Sciatic nerve (tissue), 2 donors: ENCODE measurements at places on chromosomes 6 and 20. TPM values are rescaled to one million over a fixed set of nuclear protein-coding genes. Genes with fewer than 3 reads are reported as not detected.

- DNase-seq: no peak
Observed at GRCh38 chr6:26428206-26428605, 12.1 kb upstream of the BTN3A3 start.

UBD gene
- 4.1 TPM for total RNA-seq

- DNase-seq: no peak
Observed at GRCh38 chr6:87645080-87645479, 55.1 kb downstream of the ORC3 start.

PRND gene
- total RNA-seq: 0.62 TPM

DNA sequence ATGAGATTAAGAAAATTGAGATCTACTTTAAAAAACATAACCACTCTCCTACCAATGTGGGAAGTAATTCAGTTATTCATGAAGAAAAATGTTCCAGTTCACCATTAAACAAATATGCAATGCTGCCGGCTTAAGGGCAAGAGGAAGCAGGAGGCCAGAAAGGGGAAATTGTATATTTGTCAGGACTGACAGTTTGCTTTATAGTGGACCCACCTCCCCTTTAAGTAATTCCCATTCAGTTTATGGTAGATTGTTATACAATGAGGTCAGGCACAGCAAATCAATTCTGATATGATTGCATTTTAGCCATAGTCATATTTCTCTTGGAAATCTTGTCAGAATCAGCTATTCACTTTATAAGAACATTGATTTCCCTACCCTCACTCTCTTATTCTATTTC lies 547.8 kb downstream of the FRK start:
- DNase-seq: no peak

- DNase-seq: no peak
Observed at GRCh38 chr6:31243508-31243907, 28.4 kb downstream of the HLA-C start.

- DNase-seq: no peak
Observed at GRCh38 chr6:39416728-39417127, 94.2 kb upstream of the KCNK16 start.

DNA sequence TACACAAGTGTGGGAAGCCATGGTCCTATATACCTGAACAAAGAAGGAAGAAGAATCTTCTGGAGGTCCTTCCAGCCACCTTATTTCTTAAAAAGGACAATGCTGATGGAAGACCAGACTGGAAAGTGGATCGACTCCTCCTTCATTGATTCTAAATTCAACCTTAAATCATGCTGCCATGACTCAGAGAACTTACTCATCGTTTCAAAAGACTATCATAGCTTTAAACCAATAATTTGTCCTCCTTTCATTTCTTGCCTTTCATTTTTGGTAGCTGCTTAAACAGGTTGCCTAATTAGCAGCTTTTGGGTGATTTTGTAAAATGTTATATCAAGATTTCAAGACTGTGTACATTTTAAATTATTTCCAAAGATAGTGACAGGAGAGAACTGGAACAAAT lies 60.8 kb downstream of the RTN4IP1 start:
- DNase-seq: no peak

GRCh38 chr6:21955053-21955595 lies 341.7 kb downstream of the PRL start:
- DNase-seq: no peak

HDGFL1 gene
- total RNA-seq: not detected

DNA sequence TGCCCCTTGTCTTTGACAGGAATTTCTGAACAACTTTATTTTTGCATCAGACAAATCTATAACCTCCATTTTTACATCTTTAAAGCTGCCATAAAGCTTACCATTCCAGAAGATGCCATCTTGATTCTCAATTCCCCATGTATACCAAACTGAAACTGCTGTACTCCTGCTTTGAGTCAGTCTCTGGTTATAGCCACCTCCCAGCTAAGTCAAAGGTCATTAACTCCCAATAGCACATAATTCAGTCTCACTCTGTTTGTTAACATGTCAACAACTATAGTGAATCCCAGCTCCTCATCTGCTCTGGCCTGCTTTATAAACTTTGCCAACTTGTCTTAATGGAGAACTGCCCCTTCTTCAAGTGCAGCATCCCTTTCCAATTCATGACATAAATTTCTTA lies 343.6 kb downstream of the FRK start:
- DNase-seq: no peak

DNA sequence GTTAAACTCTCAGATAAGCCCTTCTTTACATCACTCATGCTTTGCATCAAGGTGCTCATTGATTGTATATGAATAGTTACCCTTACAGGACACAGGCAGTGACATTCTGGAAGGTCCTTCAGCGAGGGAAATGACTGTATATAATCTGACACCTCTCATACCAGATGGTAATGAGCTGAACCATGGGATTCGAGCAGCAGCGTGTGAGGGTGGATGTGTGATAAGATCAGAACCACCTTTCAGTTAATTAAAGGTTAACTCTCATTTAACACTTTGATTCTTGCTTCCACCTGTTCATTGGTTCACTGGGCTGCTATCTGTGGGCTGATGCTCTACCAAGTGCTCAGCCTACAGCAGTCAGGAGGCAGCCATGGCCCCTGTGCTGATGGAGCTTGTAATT lies 24.2 kb downstream of the NEDD9 start:
- no peak for DNase-seq
